T-cell (primary cell): ENCODE measurements at places on chromosomes 11 and 22.

GRCh38 chr22:49571326-49571725, 256.3 kb downstream of the BRD1 start:
- DNase-seq = no peak

DNA sequence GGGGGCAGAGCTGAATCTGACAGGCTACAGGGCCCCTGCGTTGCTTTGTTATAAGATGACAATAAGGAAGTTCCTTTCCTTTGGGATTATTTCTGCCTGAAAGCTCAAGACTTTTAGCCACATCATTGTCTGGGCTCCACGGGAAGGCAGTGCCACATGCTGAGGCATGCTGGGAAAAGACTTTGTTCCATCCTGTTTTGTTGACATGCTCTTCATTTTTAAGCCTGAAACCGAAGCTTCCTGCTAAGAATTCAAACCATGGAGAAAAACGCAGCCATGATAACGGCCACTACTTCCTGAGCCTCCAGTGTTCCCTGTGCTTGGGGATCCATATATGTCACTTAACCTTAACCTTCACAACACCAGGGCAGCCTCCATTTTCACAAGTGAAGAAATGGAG, 5.5 kb upstream of the TCF20 start:
- no peak for DNase-seq

DNA sequence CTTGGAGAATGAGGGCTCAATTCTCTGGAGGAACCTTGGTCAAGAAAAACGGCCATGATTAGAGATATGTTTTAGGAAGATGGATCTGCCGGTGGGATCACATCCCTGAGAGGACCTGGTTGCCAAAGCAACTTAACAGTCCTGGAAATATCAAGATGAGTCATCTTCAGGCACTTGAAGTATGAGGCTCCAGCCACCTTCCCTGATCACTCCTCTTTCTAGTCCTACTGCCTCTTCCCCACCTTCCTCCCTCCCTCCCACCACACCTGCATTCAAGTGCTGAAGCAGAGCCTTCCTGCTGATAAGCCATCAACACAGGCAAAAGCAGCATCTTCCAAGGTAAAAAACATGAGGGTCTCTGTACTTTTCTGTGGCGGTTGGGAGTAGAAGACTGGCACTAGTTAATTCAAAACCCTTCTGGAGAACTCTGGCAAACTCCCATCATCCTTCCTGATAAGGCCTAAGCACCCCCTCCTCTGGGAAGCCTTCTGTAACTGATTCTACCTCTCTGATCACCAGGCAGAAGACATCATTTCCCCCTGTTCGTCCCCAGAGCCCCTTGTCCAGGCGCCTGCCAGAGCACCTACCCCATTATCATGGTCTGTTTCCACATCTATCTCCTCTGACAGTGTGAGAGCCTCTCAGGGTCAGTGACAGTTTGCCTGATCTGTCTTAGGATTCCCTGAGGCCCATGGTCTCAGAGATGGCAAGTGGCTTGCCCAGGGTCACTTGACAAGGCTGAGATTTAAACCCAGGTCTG, 79.8 kb downstream of the CLPB start:
- no peak for DNase-seq

DNA sequence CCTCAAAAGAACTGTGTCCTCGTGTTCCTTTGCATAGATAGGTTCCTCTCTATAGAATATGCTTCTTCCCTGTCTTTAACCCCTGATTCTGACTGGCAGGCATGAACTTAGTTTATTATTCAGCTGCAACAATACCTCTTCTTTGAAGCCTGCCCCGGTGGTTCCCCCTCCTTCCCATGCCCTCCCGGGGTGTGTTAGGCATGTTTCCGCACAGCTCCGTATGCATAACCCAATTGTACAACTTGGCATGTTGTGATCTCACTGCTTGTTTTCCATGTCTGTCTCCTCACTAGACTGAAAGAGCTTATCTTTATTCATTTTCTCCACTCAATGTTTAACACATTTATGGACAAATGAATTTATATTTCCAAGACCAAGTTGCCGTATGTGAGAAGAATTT, 72.6 kb downstream of the DEPDC5 start:
- DNase-seq = no peak

DNA sequence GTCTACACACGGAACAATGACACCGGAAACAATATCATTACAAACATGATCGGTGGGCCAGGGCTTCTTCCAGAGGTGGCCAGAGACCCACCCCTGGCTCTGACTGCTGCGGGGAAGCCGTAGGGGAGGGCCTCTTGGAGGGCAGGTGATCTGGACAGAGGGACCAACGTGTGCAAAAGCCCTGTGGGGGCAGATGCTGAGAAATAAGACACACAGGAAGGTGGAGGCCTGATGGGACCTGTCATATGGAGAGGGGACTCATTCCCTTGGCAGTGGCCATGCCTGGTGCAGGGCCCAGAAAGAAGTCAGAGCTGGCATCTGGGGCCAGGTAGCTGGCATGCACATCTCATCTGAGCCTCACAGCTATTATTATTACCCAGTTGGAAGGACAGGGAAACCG, 1.1 kb downstream of the ALDH3B2 start:
- no peak for DNase-seq

GRCh38 chr22:42697542-42698013, 23.1 kb downstream of the A4GALT start:
- DNase-seq = no peak

- no peak for DNase-seq
These were observed 127.7 kb upstream of the SESN3 start for GRCh38 chr11:95358511-95359340.

GRCh38 chr22:27175021-27175838, 517.8 kb downstream of the MIAT start:
- no peak for DNase-seq

DNA sequence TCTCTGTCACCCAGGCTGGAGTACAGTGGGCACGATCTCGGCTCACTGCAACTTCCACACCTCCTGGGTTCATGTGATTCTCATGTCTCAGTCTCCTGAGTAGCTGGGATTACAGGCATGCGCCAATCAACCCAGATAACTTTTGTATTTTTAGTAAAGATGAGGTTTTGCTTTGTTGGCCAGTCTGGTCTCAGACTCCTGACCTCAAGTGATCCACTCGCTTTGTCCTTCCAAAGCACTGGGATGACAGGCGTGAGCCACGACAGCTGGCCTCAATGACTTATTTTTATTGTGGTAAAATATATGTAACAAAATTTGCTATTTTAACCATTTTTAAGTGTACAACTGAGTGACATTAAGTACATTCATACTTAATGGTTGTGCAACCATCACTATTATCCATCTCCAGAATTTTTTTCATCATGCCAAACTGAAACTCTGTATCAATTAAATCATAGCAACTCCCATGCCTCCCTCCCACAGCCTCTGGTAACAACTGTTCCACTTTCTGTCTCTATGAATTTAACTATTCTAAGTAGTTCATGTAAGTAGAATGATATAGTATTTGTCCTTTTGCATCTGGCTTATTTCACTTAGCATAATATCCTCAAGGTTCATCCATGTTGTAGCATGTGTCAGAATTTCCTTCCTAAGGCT, 50.7 kb upstream of the CWF19L2 start:
- DNase-seq = no peak

- DNase-seq = no peak
These were observed 2.9 kb downstream of the PIDD1 start for GRCh38 chr11:802018-802617.

- DNase-seq = no peak
These were observed 806 bp downstream of the ARAP1 start for GRCh38 chr11:72751116-72752087.

- no peak for DNase-seq
These were observed at the start of gene CATSPERZ for GRCh38 chr11:64299847-64300648. CATSPERZ (plus strand) TSS chr11:64300358; CDS start chr11:64300411, 53 bp downstream.
